ENCODE measurements at places on chromosomes 3 and 15. TPM values are rescaled to one million over a fixed set of nuclear protein-coding genes. Genes with fewer than 3 reads are reported as not detected.

- DNase-seq: no peak
Observed at GRCh38 chr15:60721707-60722106, 242.8 kb upstream of the ICE2 start.

DNA sequence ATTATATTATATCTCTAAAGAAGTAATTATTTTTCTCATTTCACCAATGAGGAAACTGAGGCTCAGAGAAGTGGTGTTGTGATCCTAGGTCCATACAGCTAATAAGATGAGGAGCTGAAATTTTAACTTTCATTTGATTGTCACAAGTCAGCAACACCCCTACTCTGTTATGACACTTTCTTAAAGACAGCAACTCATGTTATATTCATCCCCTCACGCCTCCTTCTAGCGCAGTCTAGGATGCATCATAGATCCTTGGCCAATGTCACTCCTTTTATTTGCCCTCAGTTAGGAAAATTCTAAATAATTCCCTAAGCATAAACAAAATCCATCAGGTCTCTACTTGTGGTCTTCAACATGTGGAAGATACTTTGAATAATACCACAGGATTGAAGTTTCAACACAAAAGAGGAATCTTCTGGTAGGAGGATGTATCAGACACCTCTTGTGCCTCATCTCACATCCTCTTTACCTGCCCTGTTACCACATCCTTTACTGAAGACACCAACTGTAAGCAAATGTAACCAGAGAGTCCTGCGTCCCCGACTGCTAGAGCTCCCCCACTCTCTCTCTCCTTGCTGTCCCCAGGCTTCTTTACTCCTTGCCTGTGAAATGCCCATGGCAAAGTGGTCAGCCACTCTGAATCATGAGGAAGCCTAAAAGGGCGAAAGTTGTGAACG is 53.7 kb downstream of the TRIM42 start:
- no peak for DNase-seq

- DNase-seq: no peak
Observed at GRCh38 chr3:10517627-10518026, 12.2 kb upstream of the ATP2B2 start.

Gene CHRM5
- total RNA-seq: not detected

Gene LTF
- total RNA-seq: not detected

GRCh38 chr3:110341047-110341446 is 730.6 kb upstream of the NECTIN3 start:
- DNase-seq: no peak

- DNase-seq: no peak
Observed at GRCh38 chr15:79076661-79077060, 13.9 kb downstream of the RASGRF1 start.

GRCh38 chr3:194592798-194593752 is 40.1 kb downstream of the TMEM44 start:
- no peak for DNase-seq

GRCh38 chr3:148642616-148643015 is 55.1 kb upstream of the AGTR1 start:
- no peak for DNase-seq

DNA sequence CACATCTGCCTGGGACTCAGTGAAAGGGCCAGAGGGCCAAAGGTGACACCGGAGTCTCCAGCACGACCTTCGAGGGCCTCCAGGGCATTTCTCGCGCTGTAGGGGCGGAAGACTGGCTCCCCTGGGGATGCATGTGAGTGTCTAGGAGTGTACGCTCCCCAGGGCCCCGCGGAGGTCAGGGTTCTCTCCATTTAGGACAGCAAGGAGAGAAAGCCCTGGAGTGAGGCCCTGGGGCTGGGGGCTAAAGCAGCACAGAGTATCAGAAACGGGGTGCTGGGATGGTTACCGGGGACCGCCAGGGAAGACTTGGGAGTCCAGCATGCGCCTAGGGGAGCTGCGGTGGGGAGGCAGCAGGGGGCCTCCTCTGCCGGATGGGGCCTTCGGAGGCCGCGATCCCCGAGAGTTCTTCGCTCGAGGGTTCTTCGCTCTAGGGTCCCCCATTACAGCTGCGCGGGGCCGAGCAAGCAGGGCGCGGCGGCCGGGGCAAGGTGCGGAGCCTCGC is 595 bp upstream of the APBA2 start:
- no peak for DNase-seq

Gene CGNL1
- total RNA-seq: not detected

GRCh38 chr15:43299411-43299810 is 31.0 kb downstream of the LCMT2 start:
- DNase-seq: no peak

DNA sequence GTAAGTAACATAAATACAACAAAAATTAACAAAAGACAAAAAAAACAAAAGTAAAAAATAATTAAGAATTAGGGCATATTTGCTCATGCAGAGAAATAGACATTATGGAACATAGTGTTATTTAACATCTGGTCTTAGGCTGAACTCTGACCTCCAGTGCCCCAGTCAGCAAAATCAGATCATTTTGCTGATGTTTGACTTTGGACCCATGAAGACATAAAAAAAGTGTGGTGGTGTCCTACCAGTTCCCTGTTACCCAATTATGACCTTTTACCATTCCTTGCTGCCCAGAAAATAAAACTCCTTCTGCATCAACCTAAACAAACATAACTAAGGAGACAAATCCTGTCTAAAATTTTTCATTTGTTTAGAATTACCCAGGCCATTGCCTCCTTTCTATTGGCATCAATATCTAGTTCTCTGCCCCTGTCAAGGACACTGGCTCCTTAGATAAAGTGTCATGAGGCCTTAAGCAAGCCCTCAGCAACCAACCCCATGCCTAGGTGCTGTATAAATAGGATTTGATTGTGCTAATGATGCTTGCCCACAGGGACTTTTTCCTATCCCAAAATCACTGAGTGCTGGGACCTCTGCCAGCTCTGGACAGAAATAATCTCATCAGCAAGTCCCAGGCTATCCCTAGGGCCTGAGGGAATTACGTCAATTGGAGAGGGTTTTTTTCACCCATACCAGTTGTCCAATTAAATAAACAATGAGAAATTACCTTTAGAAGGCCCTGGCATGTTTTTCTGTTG is 334.5 kb upstream of the UMPS start:
- no peak for DNase-seq

DNA sequence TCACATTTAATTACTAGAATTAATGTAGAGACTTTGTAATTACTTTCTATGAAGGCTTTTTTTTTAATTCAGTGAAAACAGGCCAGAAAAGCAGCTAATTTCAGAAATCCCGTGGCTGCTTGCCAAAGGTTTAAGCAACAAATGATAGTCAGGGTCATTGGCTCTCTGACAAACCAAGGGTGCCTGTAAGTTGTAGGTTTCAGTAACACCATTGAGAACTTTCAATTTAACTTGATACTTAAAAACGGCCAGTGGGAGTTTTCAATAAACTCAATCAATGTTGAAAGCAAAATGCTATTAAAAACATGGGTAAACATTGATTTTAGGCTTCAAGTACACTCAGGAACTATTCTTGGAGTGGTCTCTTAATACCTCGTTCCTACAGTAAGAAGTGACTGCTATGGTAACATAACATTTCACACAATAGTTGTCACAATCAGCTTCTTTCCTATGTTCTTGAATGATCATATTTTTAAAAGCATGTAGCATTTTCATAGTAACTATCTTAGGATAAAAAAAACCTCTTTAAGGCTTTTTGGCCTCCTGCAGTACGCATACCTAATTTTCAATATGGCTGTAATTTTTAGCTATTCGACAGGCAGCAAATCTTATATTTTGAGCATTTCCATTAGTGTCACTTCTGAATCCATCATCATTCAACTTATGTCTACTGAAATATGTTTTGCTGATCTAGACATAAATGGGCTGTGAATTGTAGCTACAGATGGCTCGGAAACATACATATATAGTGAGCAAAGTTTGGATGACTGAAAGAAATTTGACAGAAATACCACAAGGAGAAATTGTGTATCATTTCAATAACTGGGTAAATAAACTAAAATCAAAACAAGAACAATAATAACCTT is 592.1 kb upstream of the GBE1 start:
- no peak for DNase-seq

- no peak for DNase-seq
Observed at GRCh38 chr3:137789236-137789635, 25.1 kb downstream of the SOX14 start.

- no peak for DNase-seq
Observed at GRCh38 chr3:37543666-37544065, 318.0 kb upstream of the CTDSPL start.

- DNase-seq: no peak
Observed at GRCh38 chr15:39315206-39315850, 265.6 kb upstream of the THBS1 start.

Gene BAHD1
- 26.9 TPM for total RNA-seq

DNA sequence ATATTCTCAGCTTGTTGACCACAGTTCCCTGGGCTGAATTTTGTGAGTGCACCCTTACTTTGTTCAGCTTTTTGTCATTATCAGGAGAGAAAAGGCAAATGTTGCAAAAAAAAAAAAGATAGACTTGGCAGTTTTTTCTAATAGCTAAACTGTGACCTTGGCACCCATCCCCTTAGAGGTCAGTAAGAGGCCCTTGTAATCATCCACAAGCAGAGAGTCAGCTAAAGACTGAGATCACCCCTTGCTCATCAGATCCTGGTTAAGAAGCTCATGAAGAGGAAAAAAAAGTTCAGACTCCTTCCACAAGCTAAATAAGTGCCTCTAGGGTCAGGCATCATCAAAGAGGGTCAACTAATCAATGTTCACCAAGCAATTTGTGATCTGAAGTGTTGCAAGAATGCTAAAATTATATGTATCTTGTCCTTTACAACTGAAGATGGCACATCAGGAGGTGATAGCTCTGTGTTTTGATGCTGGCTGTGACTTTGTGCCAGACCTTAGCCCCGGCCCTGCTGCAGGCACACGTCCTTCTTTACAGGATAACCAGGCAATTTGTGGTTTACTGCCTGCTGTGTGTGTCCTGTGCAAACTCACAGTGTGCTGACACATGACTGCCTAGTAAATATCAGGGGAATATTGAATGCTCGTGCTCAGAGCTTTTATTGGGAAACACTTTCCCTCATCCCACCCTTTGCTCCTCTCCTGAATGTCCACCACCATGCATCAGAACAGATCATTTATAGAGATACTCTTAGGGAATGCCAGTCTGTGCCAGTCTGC is 262.9 kb downstream of the IL5RA start:
- DNase-seq: no peak

Gene ASB14
- total RNA-seq: not detected

GRCh38 chr3:3744826-3745225 is 54.4 kb upstream of the LRRN1 start:
- DNase-seq: no peak

DNA sequence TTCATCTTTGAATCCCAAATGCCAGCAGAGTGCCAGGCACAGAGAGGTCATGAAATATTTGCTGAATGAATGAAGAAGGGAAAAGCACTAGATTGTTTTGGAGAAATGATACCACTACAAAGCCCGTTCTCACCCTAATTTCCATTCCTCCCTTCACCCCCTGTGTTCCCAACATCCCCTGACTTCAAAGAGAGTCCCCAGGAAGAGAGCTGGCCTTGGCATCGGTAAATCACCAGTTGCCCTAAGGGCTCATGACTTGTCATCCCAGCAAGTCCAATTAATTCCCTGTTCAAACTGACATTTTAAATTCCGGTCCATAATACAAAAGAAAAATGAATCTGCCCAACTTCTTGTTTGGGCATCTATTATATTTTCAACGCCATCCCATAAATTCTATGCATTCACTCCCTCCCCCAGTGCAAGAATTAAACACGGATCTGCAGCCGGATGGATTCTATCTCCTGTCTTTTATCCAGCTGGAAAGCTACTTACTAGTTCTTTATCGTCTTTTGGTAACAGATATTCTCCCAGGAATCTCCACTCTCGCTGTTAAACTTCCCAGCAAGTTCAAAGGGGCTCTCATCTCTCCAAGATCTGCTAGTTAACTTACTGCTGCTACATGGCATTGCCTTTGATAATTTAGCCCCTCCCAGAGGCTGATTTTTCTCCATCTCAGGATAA is 63.9 kb upstream of the TSC22D2 start:
- DNase-seq: no peak

GRCh38 chr3:62965311-62965710 is 90.1 kb upstream of the CADPS start:
- DNase-seq: no peak

Gene RETNLB
- total RNA-seq: not detected

- DNase-seq: no peak
Observed at GRCh38 chr3:69088063-69088462, 3.3 kb downstream of the ARL6IP5 start.

Measured in activated T-helper 1 cell treated with anti-CD3 and anti-CD28 coated beads, Interleukin-12 subunit alpha, Interleukin-12 subunit beta, Interleukin-2, Interleukin-4 antibody, amounts not matched to agents 30 ng/mL and 10 ng/mL and 1 ng/mL, durations not matched to agents 14 hours and 24 hours and 36 hours (primary cell).